ENCODE measurements at places on chromosomes 4 and X.

- no peak for DNase-seq
Measured at GRCh38 chr4:160498211-160498610, 1395.3 kb downstream of the RAPGEF2 start.

GRCh38 chr4:5474756-5475155, 233.6 kb downstream of the EVC2 start:
- DNase-seq = no peak

- DNase-seq = no peak
Measured at GRCh38 chr4:1370321-1371124, 23.5 kb downstream of the UVSSA start.

- DNase-seq = no peak
Measured at GRCh38 chr4:78667764-78668163, 108.4 kb upstream of the BMP2K start.

DNA sequence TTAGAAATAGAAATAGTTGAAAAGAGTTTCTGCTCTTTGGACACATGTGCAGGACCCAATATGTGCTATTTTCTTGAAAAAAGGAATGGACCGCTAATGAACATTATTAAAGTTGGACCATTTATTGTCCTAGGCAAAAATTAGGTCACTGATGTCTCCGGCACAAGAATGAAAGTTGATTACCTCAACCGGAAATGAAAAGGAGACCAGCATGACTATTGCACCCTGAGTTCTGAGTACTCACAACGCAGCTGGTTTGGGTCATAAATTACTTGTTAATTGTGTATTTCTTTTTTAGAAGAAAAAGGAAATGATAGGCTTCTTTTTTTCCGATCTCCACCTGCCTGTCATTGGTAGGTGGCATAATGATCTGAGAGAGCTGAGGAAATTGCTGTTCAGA, 232.7 kb downstream of the ARHGAP24 start:
- DNase-seq = peak; percentile 68

GRCh38 chr4:25908491-25908901, 5.5 kb upstream of the SMIM20 start:
- DNase-seq = peak; percentile 21

DNA sequence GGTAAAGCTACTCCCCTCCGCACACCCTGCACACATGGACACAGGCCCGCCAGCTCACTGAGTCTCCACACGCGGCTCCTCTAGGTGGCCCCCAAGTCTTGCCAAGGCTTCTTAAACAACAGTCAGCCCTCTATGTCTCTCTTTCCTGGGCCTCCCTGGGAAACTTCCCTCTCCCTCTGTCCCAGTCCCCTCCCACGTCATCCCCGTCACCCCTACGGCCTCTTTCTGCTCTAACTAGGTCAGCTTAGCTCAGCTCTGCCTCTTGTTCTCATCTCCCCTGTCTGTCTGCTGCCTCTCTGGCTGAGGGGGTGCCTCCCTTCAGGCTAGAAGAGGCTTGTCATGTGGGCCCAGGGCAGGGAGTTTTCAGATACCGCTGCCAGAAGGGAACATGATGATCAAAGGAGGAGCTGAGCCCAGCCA, 38.8 kb downstream of the SEPTIN6 start:
- DNase-seq = peak; percentile 79

GRCh38 chrX:10039821-10040793, 72.9 kb downstream of the CLDN34 start:
- peak; percentile 1 for DNase-seq

DNA sequence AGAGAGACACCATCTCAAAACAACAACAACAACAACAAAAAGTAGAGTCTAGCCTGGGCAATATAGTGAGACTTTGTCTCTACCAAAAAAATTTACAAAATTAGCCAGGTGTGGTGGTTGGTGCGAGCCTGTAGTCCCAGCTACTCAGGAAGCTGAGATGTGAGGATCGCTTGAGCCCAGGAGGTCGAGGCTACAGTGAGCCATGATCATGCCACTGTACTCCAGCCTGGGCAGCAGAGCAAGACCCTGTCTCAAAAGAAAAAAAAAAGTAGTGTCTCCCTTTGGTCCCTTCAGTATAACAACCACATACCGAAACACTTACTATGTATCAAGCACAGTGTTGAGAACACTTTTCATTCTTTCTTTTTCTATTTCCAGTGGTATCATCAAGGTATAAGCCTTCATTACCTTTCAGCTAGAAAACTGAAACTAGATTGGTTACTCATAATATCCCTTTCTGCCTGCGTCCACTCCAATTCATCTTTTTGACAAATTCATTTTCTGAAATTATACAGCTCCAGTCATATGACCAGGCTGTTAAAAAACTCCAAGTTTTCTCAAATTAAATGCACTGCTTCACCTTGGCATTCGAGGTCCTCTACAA, 54.1 kb downstream of the RPS6KA3 start:
- DNase-seq = no peak

DNA sequence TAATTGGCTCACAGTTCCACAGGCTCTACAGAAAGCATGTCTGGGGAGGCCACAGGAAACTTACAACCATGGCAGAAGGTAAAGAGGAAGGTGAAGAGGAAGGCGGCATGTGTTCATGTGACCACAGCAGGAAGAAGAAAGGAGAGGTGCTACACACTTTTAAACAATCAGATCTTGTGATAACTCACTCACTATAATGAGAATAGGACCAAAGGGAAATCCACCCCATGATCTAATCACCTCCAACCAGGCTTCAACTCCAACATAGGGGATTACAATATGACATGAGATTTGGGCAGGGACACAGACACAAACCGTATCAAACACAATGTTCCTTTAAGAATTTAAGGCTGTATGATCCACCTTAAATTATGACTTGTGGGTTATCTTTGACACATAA, 10.5 kb upstream of the PGM2 start:
- no peak for DNase-seq

- DNase-seq = no peak
Measured at GRCh38 chr4:3317011-3317655, 24.3 kb downstream of the RGS12 start.

DNA sequence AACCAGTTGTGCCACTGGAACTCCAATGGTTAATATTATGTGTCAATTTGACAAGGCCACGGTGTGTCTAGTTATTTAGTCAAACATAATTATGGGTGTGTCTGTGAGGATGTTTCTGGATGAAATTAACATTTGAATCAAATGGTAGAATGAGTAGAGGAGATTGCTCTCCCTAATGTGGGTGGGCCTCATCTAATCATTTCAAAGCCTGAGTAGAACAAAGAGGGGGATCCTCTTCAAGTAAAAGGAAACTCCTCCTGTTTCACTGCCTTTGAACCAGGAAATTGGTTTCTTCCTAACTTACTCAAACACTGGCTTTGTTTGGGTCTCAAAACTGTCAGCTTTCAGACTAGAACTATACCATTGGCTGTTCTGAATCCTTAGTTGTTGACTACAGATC, 1692.1 kb downstream of the PCDH19 start:
- DNase-seq = no peak

GRCh38 chrX:31331928-31332327, 260.1 kb upstream of the FTHL17 start:
- no peak for DNase-seq

DNA sequence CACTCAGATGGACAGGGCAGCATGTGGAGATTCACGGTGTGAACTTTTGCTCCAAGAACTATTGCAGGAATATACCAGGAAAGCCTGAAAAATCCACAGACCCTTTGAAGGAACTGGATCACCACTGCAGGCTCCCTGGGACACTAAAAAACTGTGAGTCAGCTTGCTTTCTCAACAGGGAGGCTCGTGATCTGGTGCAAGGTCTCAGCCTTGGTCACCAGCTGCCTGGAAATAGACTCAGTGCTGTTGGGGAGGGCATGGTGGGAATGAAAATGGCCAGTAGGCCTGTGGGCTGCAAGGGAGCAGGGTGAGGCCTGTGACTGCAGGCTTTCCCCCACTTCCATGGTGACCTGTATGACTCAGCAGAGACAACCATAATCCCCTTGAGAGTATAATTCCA, 426.4 kb upstream of the RPS6KA3 start:
- DNase-seq = no peak

DNA sequence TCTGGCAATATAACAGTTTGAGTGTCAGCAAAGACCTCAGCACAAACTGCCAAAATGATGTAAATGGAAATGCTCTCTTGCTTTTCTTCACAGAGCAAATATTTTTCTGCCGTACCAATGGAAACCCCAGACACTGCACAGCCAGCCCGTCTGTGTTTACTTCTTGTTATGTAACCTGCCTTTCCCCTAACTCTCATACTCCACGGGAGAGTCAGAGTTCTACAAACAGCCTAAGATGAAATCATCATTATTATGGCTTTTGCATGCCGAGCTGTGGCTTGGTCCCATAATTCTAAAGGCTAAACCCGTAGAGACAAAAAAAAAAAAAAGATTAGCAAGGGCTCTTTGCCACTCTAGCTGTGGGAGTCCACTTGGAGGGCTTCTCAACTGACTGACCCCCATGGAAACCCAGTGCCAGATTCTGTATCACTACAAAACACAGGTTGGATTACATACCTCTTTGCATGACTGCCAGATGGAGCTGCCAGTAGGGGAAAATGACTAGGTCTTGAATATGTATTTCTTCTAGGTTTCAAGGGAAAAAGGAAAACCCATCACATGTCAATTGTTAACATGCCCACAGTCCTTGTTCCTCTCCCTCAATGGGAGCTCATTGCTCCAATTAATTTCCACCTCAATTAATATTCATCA, 197.2 kb upstream of the CNKSR2 start:
- no peak for DNase-seq

DNA sequence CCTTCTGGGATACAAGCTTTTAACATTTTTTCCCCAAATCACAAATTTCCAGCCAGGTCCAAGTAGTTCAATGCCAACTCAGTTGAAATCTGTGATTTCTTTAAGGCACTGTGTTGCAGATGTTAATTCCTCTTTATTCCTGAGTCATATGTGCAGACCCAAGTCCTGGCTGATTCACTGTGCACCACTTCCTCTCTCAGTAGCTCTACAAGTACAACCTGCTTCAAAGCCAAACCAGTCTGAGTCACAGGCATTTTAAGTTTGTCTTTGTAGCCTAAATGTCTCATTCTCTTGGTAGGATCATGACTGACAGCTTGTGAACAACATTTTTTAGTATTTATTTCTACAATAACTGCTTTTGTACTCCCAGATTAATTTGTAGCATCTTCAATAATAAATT, 165.6 kb upstream of the S100G start:
- DNase-seq = peak; percentile 66

GRCh38 chrX:68941385-68941952, 112.6 kb downstream of the EFNB1 start:
- DNase-seq = no peak

GRCh38 chrX:31124536-31124935, 52.7 kb upstream of the FTHL17 start:
- no peak for DNase-seq

GRCh38 chr4:153028535-153028934, 92.4 kb downstream of the FHDC1 start:
- DNase-seq = peak; percentile 26

DNA sequence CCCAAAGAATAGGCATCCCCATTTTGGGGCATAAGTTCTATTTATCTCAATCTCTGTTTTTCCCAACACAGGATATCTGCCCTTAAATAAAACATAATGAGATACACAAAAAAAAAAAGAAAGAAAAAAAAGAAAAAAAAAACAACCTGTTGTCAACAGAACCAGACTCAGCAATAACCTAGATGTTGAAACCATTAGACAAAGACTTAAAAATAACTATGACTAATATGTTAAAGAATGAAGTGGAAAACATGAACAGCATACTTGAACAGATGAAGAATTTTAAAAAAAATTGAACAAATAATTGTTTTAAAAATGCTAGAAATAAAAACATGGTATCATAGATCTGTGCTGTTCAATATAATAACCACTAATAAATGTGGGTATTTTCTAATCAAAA, 93.4 kb upstream of the RXFP1 start:
- no peak for DNase-seq

GRCh38 chr4:145736241-145736831, 56.4 kb downstream of the C4orf51 start:
- no peak for DNase-seq

- DNase-seq = no peak
Measured at GRCh38 chr4:8860892-8861575, 10.6 kb downstream of the HMX1 start.

DNA sequence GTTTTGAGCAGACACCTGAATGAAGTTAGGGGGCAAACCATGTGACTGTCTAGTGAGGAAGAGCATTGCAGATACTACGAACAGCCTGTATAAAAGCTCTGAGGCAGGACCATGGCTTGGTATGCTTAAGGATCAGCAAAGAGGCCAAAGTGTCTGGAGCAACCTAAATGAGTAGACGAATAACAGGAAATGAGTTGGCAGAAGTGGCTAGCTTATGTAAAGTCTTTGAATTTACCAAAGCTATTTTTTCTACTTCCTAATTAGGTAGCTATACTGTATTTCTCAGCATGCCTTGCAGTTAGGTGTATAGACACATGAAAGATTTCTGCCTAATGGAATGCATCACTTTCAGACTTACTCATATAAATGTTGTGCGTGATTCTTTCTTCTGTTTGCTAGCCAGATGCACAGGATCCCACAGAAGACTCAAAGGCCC, 9.3 kb upstream of the GPRIN3 start:
- DNase-seq = peak; percentile 72

DNA sequence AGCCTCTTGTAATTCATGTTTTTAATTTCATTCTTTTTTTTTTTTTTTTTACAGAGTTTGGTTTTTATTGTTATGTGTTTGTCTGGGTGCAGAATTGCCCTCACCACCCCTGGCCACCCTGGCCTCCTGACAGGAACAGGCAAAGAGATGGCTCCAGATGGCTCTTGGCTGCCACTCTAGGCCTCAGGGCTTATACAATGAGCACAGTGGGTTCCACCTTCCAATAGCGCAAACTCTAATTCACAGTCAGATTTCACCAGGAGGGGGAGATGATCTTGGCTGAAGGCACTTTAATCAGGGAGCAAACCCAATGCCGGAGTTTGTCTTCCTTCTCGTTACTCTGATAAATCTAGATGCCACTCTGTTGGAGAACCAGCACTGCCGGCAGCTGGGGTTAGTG, 24.8 kb downstream of the CPE start:
- no peak for DNase-seq

- DNase-seq = no peak
Measured at GRCh38 chrX:86295293-86295692, 147.0 kb downstream of the DACH2 start.

GRCh38 chrX:25052798-25053534, 37.2 kb upstream of the ARX start:
- DNase-seq = no peak

DNA sequence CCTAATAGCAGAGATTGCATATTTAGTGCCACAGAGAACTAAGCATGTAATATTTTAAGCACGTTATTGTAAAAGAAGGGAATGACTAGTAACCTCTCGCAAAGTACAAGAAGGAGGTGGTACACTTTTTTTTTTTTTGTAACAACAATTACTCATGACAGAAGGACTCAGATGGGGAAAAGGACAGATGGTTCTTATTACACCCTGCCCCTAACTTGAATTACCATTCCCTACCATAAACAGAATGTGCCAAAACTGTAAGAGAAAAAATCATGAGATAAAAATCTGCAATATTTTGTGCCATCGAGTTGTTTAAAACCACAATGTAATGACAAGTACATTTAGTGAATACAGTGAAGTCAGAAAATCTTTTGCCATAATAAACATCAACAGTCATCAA, 33.0 kb upstream of the RAPGEF2 start:
- DNase-seq = no peak

GRCh38 chr4:107970063-107970798, 19.5 kb upstream of the HADH start:
- no peak for DNase-seq

Data from inflammatory macrophage treated with lipopolysaccharide for 1 hour (primary cell).